ENCODE measurements at places on chromosomes 5 and 9.

- DNase-seq = no peak
Observed at GRCh38 chr9:94625835-94626234, 13.5 kb downstream of the FBP1 start.

DNA sequence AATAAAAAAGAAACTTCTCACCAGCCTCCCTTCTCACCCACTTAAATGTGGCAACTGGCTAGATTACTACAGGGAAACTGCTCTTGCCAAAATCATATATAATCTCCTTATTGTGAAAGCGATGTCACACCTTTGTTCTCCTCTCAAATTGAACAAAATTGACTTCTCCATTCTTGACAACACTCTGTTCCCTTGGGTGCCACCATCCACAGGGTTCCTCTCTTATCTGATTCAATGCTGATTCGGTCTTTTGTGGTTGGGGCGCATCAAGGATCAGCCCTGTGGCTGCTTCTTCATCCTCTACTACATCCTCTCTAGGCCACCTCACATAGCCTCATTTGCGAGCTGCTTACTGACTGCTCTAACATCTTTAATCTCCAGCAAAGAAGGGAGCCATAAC lies 86.1 kb downstream of the EDIL3 start:
- no peak for DNase-seq

GRCh38 chr9:100587375-100587774 lies 9.5 kb downstream of the CAVIN4 start:
- no peak for DNase-seq

GRCh38 chr5:108320231-108320630 lies 61.7 kb downstream of the FBXL17 start:
- no peak for DNase-seq

GRCh38 chr5:125595095-125595494 lies 828.1 kb upstream of the GRAMD2B start:
- DNase-seq = no peak

DNA sequence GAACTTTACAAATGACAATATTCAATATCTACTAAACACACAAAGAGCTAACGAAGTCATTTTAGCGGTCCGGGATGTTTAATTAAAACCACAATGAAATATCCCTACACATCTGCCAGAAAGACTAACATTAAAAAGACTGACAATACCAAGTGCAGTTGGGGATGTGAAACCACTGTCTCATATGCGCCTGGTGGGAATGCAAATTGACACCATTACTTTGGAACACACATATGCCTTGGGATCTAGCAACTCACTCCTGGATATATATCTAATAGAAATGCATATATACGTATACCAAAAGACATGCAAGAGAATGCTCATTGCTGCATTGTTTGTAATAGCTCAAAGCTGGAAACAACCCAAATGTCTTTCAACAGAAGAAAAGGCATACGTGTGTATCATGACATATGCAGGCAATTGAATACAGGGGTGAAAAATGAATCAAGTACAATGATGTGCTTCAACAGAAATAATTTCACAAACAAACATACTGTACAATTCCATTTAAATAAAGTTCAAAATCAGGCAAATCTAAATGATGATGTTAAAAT lies 153.3 kb downstream of the CARTPT start:
- DNase-seq = no peak

GRCh38 chr5:87876616-87877015 lies 392.0 kb downstream of the TMEM161B start:
- no peak for DNase-seq

DNA sequence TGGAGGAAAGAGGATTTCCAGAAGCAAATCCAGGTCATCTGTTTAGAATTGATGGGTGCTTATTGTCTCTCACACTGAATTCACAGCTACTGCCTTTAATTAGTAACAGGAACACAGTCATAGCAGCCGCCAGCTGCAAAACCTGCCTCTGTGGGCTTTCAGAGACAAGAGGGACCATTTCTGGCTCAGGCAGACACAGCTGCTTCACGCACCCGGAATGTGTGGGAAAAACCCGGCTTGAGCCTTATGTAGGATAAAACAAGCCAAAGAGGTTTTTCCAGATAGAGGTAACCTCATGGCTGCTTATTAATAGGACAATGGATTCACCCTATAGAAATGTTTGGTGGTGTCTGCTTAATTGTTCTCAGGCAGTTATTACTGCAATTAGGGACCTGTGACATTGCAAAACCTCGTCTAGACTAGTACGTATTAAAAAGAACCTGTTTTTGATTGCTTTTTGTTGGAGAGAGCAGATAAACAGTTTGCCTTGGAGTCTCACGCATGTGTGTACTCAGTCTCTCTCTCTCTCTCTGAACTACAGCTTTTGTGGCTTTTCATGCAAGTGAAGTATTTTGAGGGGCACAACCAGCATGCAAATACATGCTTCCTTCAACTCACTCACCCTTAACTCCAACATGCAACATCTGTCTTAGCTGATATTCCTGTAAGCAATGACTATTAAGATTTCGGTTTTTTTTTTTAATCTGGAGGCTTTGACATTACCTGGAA lies 302.7 kb downstream of the PLK2 start:
- DNase-seq = no peak

DNA sequence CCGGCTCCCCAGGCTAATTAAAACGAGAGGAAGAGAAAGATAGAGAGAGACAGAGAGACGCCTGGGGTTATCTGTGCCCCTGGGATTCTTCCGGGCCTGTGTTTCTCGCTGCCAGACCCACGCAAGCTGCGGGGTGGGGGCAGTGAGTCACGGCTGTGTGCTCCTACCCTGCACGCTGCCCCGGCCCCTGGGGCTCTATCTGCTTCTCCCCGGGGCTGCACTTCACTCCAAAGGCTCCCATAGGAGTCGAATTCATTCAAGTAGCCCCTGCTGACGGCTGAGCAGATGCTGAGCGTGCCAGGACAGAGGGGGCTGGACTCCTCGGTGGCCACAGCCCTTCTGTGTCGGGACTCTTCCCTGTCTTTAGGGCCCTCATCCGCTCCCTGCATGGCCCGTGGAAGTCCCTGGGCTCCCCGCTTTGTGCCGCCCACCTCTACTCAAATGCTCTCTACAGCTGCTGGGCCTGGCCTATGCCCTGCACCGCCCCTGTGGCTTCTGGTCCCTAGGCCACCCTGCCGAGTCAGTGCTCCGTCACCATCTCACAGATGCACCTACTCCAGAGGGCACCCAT lies 22.8 kb downstream of the SARDH start:
- DNase-seq = no peak

DNA sequence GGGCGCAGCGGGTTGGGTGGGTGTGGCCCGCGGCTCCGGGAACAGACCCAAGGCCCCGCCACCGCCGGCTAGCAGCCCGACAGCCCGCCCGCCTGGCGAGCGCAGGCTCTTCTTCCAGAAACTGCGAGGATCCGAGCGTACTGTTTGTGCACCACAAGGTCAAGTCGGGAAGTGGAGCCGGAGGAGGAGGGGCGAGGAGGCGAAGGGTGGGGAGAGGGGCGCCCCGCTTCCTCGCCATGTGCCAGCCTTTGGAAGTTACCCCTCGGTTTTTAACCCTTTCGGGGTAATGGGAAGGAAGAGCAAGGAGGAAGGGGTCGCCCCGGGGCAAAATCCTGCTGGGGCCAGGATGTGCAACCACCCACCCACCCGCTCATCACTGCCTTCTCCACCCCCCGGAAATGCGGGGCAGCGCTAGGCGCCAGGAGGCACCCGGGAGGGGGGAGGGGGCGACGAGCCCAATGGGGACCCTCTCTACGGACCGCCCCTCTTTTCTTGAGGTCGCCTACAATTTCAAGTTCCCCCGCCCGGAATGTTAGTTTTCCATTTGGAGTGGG lies 1.1 kb upstream of the JADE2 start:
- peak; percentile 97 for DNase-seq

DNA sequence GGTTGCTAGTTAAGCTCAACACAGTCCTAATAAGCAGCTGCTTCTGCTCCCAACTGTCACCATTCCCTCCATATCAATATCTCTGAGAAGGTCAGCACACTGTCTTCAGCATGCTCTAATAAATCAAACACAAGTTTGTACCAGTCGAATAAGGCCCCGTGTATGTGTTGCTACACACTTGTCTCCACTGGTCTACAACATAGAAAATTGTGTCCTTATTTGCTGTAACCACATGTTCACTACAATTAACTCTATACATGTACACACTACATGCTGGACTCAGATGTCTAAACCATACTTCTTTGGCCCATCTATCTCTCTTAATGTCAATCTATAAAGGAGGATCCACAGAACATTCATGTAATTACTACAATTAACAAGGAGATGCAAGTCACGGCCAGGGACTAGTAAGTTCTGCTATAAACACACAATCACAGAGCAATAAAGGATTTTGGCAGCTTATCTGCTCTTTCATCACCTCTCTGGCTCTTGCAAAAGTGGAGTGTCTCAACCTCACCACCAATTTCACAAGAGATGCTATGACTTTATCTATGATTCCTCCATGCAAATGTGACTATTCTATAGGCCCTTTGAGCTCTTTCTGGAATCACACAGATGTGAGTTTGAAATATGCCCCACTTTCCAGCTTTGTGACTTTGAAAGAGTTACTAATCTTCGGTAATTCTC lies 143.9 kb downstream of the SEMA5A start:
- no peak for DNase-seq

DNA sequence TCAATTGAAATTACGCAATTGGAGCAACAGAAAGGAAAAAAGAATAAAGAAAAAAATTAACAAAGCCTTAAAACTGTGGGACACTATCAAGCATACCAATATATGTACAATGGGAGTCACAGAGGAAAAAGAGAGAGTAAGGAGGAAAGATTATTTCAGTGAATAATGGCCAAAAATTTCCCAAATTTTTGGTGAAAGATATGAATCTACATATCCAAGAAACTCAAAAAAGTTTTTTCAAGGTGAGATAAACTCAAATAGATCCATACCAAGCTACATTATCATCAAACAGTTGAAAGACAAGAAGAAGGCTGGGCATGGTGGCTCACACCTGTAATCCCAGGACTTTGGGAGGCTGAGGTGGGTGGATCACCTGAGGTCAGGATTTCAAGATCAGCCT lies 8.8 kb upstream of the BRD3 start:
- DNase-seq = no peak

GRCh38 chr5:125484742-125485641 lies 738.6 kb upstream of the ZNF608 start:
- DNase-seq = peak; percentile 77

DNA sequence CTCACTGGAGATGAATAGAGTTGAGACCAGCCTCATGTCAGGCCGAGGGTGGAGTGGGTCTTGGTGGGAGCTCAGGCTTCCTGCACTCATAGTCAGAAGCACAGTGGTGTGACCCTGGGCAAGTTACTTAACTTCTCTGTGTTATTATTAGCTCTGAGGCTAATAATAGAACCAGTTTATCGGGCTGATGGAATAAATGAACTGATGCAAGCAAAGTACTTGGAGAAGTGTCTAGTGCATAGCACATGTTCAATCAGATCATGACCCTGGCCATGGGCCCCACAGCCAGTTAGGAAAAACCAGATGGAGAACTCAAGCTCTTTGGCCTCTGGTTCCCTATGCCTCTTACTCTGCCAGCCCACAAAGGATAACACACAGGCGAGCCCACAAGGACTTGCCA lies 45.3 kb upstream of the OSMR start:
- no peak for DNase-seq

DNA sequence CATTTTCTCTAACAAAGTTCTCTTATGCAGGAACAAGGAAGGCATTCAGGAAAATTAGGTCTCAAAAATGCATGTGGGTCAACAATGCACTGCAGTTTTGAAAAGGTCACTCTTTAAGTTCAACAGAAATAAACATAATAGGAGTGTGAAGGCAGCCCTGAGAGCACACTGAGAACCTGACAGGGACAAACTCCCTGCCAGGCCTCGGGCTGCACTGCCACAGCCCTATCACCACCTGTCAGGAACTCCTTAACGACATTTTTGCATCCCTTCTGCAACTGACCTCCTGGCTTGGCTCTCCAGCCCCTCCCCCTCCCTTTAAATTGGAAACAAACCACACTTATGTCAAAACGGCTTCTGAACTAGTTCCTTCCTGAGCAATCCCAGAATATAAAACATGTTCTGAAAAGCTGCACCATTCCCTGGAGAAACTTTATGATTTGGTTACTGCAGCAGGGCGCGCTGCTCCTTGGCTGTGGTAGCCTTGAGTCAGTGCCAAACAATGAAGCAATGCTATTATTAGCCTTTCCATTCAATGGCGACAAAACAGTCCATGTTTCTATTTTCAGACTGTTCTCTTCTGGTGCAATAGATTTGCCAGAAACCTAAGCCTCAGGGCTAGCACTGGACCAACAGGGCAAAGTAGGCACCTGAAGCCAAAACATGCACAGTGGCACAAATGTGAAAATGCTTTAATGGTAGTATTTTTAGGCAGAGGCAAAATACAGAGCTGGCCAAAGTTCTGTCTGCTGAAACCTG lies 160.1 kb upstream of the ZNF608 start:
- DNase-seq = peak; percentile 76

DNA sequence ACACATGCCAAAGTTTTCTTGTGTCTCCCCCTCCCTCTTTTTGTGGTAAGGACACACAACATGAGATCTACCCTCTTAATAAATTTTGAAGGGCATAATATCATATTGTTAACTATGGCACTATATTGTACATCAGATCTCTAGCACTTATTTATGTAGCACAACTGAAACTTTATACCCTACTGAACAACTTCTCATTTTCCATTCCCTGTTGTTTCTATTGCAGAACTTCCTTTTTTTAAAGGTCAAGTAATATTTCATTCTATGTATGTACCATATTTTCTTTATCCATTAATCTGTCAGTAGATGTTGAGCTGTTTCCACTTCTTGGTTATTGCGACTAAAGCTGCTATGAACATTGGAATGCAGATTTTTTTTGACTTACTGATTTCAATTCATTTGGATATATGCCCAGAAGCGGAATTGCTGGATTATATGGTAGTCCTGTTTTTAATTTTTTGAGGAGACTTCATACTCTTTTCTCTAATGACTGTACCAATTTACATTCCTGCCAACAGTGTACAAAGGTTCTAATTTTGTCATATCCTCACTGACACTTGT lies 305.3 kb downstream of the PRR16 start:
- DNase-seq = no peak

GRCh38 chr9:108056084-108056804 lies 566.7 kb upstream of the KLF4 start:
- no peak for DNase-seq

DNA sequence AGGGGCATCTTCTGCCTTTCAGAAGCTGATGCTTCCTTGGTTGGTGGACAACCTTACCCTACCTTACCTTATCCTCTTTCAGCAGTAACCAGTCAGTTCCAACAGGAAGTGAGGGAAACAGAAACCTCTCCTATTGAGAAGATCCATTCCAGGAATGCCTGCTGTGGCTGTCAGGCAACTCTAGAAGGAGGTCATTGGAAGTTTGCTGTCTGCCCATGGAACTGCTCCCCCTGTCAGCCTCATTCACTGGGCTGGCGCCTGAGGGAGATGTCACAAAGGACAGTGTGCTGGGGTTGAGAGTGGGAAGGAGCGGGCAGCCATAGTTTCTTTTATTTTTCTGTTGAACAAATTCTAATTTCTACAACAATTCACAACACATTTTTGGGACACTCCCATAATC lies 54.7 kb downstream of the IRX1 start:
- peak; percentile 43 for DNase-seq

GRCh38 chr5:171413153-171413910 lies 6.1 kb upstream of the FGF18 start:
- no peak for DNase-seq
